DND-41 (cell line): ENCODE measurements at places on chromosomes 2 and 18.

DNA sequence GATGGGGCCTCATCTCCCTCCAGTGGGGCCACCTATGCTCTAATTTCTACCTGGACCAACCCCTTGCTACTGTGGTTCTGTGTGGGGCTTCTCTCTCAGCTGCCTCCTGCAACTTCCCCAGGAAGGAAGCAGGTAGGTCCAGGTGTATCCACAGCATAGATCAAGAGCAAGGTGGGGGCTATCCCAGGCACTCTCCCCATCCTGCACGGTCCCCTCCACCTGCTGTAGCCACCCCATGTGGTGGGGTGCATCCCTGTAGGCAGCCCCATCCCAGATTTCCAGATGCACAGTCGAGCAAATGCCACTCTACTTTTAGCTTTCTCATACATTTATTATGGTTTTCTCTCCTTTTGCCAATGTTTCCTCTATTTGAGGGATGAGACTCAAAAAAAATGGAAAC is 156.1 kb downstream of the FBXO15 start:
- no peaks in the 10 kb centered on the region for H3K4me1 ChIP-seq
- H3K4me3 ChIP-seq: no peak overlapping the region
- DNase-seq: no peak
- H3K36me3 ChIP-seq: no peaks in the 10 kb centered on the region

DNA sequence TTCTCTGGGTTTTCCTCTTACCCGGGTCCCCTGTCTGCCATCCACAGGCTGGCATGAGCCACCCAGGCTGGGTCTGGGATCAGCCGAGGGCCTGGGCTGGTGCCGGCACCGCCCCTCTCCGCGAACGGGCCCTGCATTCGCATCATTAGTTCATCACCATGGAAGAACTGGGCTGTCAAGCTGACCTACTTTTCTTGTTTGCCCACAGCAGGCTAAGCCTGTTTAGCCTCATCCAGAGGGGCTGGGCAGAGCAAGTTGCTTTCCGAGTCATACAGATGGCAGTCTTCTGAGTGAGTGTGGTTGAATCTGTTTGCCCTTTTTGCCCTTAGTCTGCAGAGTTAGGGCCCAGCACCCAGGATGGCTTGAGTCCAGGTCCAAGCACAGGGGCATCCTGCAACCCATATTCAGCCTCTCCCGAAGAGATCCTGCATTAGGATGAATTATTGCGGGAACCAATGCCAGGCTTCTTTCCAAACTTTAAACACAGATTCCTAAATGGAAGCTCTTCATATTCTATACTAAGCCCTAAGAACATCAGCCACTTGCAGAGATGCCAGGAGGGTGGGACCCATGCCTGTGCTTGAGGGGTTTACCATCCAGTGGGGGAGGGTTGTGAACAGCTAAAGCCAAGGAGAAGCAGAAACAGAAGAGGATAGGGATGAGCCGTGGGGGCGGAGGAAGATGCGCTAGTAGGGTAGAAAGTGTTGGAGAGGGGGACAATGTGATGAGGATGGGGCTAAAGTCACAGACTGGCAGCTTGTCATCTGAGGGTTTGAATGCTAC is 68.0 kb downstream of the NPAS2 start:
- no peak for DNase-seq
- no peak overlapping the region for H3K27ac ChIP-seq
- H3K36me3 ChIP-seq: no peaks in the 10 kb centered on the region

GRCh38 chr18:12911025-12911928 is 27.2 kb upstream of the PTPN2 start:
- no peak overlapping the region for H3K27ac ChIP-seq
- H3K4me1 ChIP-seq: no peaks in the 10 kb centered on the region
- no peaks in the 10 kb centered on the region for H3K36me3 ChIP-seq
- no peaks in the 10 kb centered on the region for H3K27me3 ChIP-seq

DNA sequence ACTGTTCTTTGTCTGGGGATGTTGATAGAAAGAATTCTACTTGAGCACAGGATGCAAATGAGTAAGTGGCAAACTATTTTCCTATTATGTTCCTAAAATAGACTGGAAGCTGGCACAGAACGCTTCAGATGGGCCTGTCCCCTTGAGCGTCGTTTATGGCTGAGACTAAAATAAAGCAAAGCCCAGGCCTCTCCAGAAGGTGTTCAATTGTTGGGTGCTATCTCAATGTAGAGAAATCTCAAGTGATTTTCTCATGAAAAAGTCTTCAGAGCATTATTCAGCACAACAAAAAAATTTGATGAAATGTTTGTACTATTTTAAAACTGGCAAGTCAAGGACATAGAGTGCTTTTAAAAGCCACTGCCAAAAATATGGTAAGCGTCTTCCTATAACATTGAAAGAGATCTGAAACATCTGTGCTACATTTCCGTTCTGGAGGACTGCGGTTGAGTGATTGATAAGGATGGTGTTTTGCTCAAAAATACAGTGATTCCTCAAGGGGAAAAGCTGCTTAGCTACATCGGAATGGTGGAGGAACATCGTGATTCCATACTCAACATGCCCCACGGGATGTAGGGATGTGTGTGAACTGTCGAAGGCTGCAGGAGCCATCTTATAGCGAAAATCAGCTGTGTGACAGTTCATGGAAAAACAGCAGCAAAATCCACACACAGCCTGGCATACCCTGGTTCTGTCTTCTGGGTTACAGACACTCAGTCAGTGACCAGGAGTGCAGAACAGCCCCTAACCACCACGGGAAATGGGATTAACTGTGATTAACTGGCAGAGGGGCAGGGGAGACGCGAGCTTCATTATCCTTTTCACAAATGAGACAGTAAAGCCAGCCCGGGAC is 10.4 kb upstream of the LRRFIP1 start:
- no peak for DNase-seq
- H3K27me3 ChIP-seq: peaks cover 27% of the 10 kb centered on the region
- no peaks in the 10 kb centered on the region for H3K36me3 ChIP-seq
- no peaks in the 10 kb centered on the region for H3K4me1 ChIP-seq
- H3K4me3 ChIP-seq: no peak overlapping the region

GRCh38 chr2:63975437-63976124 is 43.6 kb downstream of the VPS54 start:
- no peak for DNase-seq
- no peaks in the 10 kb centered on the region for H3K27me3 ChIP-seq
- peaks cover 40% of the 10 kb centered on the region for H3K36me3 ChIP-seq
- H3K4me1 ChIP-seq: no peaks in the 10 kb centered on the region

GRCh38 chr2:196384729-196385128 is 213.4 kb upstream of the STK17B start:
- no peak for DNase-seq
- no peaks in the 10 kb centered on the region for H3K4me1 ChIP-seq
- H3K4me3 ChIP-seq: no peak overlapping the region
- H3K27ac ChIP-seq: no peak overlapping the region
- no peaks in the 10 kb centered on the region for H3K27me3 ChIP-seq
- H3K36me3 ChIP-seq: no peaks in the 10 kb centered on the region

DNA sequence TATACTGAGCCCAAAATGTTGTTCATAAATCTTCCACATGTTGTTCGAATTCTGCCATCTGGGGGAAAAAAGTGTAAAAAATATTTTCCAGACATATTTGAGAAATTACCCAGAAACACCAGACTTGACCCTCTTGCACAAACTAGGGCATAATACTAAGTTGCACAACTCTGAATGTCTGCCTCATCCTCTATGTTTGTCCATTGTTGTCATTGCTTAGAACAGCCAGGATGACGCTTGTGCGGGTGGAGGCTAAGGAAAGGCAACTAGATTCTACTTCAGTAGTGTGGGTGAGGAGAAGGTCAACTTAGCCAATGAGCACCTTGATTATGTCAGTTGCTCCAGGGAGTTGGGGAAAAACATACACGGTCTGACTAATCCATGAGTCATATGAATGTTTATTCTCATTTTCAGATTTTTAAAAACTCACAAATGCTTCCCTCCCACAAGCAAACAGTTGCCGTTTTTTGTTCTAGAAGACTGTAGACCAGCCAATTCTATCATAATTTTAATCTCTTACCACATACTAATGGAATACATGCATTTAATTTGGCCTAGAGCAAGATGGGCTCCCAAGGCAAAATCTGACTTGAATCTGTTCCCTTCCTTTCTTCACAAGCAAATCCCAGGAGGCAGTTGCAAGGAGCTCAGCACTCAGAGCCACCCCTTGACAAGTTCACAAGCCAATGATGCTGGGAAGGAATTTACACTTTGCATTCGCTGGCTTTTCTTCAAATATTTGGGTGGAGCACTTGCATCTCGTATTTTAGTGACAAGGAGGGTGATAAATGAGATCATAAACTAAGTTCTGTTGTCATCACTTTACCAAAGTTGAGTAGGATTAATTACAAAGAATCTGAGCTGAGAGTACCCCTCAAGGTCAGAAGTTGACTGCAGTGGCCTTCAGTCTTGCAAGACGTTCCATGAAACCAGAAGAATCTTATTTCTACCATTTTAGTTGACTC is 163.2 kb upstream of the TWIST2 start:
- DNase-seq: no peak
- H3K27me3 ChIP-seq: peaks cover 3% of the 10 kb centered on the region
- no peak overlapping the region for H3K4me3 ChIP-seq
- H3K36me3 ChIP-seq: no peaks in the 10 kb centered on the region

DNA sequence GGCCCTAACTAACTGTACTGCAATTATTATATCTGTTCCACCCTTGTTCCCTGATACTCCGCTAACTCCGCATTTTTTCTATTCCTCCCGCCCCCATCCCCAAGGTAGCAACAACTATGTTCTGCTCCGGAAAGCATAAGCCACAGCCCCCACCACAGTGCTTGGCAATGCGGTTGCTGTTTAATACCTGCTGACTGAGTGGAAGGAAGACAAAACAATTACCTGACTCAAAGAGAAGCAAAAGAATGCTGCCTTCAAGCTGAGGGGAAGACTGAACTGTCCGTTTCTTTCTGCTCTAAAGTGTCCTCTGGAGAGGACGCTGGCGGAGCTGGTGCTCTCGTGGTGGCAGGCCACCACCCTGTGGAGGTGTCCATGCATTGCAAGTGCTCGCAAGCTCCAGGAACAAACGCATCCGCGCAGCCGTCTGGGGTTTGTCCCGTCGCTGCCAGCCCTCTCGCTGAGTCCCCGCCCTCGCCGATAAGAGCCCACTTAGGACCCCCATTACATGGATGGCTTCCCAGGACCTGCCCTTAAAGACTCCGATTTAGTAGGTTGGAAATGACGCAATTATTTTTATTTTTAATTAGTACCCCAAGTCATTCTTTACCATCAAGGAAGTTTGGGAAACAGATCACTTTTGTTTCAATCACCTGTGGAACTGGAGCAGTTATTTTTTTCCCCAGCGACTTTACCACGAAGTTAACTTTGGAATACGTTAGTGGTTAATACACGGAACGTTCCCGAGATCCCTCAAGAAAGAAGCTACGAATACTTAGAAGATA is 1.6 kb upstream of the MYL12A start:
- peak; percentile 88 for DNase-seq
- peaks cover 17% of the 10 kb centered on the region for H3K36me3 ChIP-seq
- peak overlapping the region; percentile 67 for H3K4me3 ChIP-seq
- H3K27ac ChIP-seq: peak overlapping the region; percentile 92
- peaks cover 44% of the 10 kb centered on the region for H3K4me1 ChIP-seq
- no peaks in the 10 kb centered on the region for H3K27me3 ChIP-seq

DNA sequence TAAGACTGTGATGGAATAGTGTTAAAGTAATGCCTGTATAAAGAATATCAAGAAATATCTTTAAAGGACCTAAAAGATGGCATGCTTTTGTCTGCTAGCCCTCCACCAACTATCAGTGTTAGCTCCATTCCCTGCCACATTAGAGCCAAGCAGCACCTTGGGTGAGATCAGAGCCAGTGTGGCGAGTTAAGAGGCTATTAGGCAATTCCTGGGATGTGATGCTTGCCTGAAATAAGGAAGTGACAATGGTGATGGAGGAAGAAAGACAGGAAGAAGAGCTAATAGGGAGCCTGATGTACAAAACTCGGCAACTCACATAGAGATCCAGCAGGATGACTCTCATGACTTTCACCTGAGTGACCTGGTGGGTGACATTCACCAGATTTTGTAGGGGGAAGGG is 143.5 kb downstream of the ZEB2 start:
- H3K36me3 ChIP-seq: no peaks in the 10 kb centered on the region
- no peak for DNase-seq
- H3K27ac ChIP-seq: no peak overlapping the region
- no peaks in the 10 kb centered on the region for H3K4me1 ChIP-seq

GRCh38 chr2:98393354-98393753 is 47.1 kb downstream of the CNGA3 start:
- H3K4me3 ChIP-seq: no peak overlapping the region
- H3K36me3 ChIP-seq: no peaks in the 10 kb centered on the region
- no peaks in the 10 kb centered on the region for H3K27me3 ChIP-seq
- H3K27ac ChIP-seq: no peak overlapping the region
- H3K4me1 ChIP-seq: no peaks in the 10 kb centered on the region

DNA sequence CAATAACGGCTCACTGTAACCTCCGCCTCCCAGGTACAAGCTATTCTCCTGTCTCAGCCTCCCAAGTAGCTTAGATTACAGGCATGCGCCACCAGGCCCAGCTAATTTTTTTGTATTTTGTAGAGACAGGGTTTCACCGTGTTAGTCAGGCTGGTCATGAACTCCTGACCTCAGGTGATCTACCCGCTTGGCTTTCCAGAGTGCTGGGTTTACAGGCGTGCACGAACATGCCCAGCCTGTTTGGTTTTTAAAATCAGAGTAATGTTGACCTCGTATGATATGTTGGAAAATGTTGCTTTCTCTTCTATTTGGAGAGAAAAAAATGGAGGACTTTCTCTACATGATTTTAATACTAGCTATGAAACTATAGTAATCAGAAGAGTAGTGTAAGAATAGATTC is 386.2 kb downstream of the PTH2R start:
- H3K4me3 ChIP-seq: no peak overlapping the region
- H3K27ac ChIP-seq: no peak overlapping the region
- no peaks in the 10 kb centered on the region for H3K27me3 ChIP-seq
- no peak for DNase-seq

DNA sequence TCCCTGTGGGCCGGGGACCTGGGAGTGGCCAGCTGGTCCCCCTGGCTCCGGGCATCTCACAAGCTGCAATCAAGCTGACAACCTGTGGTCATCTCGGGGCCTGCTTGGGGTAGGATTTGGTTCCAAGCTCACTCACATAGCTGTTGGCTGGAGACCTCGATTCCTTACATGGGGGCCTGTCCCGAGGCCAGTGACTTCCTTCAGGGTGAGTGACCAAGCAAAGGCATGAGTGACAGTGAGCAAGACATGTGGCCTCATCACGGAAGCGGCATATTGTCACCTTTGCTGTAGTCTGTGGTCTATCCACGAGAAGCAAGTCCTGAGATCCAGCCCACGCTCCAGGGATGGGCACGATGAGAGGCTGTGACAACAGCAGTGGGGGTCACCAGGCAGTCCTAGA is 131.4 kb upstream of the ID2 start:
- no peaks in the 10 kb centered on the region for H3K36me3 ChIP-seq
- H3K4me3 ChIP-seq: no peak overlapping the region
- H3K27ac ChIP-seq: peak overlapping the region; percentile 23; the same call in 1 of the 2 replicates

DNA sequence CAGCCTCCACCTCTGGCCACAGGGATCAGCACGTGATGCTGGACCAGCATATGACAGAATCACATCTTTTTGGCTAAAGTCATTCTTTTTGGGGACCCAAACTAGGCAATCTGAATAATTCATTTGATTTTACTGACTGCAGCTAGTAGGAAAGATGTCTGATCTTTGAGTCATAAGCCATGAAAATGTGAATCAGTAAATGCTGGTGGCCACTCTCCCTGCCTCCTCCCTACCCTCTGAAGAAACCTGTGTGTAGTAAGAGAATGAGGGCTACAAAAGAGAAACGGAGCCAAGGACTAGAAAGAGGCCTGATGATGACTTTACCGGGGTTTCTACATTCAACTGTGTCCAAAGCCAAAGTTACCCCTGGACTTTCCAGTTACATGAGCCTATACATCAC is 10.1 kb upstream of the LRPPRC start:
- no peak for DNase-seq
- H3K27ac ChIP-seq: no peak overlapping the region
- H3K4me3 ChIP-seq: no peak overlapping the region
- H3K4me1 ChIP-seq: no peaks in the 10 kb centered on the region; the same call in 1 of the 2 replicates
- H3K27me3 ChIP-seq: no peaks in the 10 kb centered on the region
